ENCODE measurements at places on chromosomes 16 and 17.
A peak's percentile ranks its signal among the peaks of the same experiment; 100 is the strongest.

DNA sequence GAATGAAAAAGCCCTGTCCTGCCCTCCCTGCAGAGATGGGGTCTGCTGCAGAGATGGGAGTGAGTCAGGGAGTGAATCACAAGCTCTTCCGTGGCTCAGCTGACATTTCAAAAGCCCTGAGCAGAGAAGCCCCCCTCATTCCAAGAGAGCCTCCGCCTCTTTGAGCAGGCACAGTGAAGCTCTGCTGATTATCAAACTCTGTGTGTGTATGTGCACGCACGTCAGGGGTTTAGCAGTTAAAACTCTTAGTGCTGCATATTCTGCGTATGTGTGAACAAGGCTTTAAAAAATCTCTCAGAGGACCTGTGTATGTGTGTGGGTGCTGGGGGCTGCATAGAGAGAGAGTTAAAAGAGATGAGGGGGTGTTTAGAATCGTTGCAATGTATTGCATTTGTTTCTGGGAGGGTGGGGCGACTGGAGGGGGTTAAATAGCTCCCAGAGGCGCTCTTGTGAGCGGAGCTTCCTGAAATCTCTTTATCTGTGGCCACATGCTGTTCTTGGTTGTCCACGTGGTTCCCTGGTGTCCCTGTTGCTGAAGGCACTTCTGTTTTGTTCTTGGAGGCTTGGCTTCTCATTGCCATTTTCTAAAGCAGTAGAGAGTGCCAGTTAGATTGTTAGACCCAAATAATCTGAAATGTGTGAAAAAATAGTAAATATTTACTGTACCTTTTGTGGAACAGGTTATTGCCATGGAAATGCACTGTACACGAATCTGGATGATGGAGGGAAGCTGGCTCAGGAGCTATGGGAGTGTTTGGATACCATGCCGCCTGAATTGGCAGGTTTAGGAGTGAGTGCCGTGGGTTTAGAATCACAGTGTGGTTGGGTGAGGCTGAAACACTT, 116.6 kb downstream of the PRKCB start:
- no peak for DNase-seq

DNA sequence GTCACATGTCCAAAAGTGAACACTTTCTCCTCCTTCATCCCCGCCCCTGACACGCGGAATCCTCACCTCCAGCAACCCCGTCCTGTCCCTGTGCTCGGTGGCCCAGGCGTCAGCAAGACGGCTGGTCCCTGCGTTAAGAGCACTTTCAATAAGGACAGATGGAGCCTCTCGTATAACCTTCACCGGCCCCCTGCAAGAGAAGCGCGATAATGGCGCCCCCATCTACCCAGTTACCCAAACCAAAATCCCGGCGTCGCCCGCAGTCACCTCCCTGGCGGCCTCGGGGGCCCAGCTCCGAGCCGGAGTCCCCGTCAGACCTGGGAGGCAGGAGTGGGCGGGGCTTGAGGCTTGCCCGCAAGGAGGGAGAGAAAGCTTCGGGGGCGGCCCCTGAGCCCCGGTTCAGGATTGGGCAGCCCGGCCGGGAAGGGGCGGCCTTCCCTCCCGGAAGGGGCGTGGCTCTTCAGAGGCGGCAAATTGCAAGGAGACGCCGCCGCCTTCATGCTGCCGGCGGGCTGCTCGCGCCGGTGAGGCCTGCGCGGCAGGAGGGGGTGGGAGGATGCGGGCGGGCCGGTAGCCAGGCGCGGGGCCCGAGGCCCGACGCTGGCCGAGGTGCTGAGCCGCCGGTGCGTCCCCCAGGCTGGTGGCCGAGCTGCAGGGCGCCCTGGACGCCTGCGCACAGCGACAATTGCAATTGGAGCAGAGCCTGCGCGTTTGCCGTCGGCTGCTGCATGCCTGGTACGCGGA, at the start of gene TEDC2:
TEDC2 (plus strand) TSS at position 463 of the 744 bp plus-strand sequence; CDS start at position 499, 36 bp downstream.
- peak; percentile 92 for DNase-seq

- DNase-seq, result no peak
Observed at GRCh38 chr16:876523-877241, 76.1 kb upstream of the GNG13 start.

DNA sequence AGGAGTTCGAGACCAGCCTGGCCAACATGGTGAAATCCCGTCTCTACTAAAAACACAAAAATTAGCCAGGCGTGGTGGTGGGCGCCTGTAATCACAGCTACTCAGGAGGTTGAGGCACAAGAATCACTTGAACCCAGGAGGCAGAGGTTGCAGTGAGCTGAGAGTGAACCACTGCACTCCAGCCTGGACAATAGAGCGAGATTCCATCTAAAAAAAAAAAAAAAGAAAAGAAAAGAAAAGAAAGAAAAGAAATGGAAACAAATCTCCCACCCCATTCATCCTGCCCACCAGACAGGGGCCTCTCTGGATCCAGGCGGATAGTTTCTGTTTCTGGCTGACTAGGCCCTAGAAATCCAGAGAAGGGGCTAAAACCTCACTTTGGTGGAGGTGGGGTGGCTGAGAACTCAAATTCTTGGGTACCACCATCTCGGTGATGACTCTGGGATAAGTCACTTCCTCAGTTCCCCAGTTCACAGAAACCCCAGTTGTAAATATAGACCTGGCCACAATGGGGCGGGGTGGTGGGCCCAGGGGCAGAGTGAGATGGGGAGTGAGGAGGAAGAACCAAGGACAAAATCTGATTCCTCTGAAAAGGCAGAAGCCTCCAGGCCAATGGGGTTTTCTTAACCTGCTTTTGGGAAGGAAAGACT, 22.2 kb downstream of the SOCS1 start:
- DNase-seq, result peak; percentile 32

- no peak for DNase-seq
Observed at GRCh38 chr16:17567455-17567854, 96.7 kb upstream of the XYLT1 start.

GRCh38 chr17:4446326-4447071, 12.8 kb downstream of the SPNS3 start:
- no peak for DNase-seq

DNA sequence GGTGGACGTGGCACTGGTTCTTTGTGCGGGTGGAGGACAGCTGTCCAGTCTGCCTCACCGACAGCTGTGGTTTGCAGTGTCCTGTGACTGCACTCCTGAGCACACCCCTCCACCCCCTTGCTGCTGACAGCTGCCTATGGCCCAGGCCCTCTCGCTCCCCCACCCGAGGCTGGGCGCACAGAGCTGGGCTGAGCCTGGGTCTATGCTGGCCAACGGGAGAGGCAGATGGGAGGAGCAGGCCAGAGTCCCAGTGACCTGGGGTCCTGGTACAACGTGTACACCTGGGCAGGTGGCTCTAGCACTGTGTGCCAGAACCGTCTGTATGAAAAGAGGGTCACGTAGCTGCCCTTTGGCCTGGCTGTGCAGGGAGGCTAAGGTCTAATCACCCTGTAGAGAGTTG, 30.5 kb downstream of the BAIAP2 start:
- no peak for DNase-seq

DNA sequence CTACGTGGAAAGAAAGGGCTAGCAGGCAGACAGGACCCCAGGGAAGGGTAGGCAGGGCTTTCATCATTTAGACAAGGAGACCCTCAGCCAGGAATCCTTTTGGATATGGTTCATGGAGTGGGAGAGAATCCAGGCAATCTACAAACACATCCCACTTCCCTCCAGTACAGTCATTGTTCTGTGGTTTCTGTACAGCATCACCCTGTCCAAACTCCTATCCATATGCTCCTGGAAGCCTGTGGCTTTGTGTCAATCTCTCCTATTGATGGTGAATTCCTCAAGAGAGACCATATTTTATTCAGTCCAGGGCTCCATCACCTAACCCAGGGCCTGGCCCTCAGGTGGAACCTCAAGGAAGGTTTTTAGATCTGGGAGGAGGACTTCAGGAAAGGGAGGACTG, 99.2 kb downstream of the SPACA3 start:
- no peak for DNase-seq

DNA sequence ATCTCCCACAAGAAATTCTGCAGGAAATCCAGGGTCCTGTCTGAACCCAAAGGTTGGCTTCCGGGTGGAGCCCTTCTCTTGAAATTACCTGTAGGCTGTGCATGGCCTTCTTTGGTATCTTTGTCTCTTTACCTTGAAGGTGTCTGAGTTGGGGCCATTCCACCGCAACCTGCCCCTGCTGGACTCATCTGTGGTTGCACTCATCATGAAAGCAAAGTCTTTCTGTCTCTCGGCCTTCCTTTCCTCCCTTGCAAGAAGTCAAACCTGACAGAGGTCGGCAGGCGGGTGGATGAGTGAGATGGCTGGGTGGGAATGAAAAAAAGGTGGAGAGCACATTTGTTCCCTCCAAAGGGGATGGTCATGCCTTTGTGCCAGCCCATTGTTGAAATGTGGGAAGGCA, 25.1 kb downstream of the SALL1 start:
- DNase-seq, result no peak

- no peak for DNase-seq
Observed at GRCh38 chr17:35807371-35808144, 1.7 kb upstream of the TAF15 start.

DNA sequence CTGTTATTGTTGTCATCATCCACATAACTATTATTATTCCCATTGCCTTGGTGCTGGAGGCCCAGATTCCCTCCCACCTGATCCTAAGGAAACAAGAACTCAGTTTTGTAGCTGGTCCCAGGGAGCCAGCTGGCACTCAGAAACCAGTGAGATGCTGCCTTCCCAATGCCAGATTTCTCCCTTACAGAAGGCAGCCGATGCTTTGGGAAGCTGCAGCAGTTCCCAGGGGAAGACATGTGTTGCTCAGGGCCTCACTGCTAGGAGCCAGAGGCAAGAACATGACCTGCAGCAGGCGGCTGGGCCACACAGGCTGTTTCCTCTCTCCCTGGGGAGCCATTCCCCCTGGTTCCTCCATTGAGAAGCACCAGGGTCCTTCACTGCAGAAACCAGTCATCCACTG, 59.9 kb upstream of the GRIN2A start:
- no peak for DNase-seq

- no peak for DNase-seq
Observed at GRCh38 chr17:55166506-55166905, 98.3 kb upstream of the HLF start.

GRCh38 chr17:67818110-67819002, 6.9 kb upstream of the BPTF start:
- peak; percentile 47 for DNase-seq

GRCh38 chr16:90083139-90083538, 6.0 kb upstream of the PRDM7 start:
- DNase-seq, result no peak

GRCh38 chr17:49106321-49107210, 26.0 kb upstream of the B4GALNT2 start:
- DNase-seq, result no peak

GRCh38 chr17:81428516-81428915, 33.3 kb downstream of the BAHCC1 start:
- no peak for DNase-seq

- no peak for DNase-seq
Observed at GRCh38 chr17:1147664-1148063, 32.1 kb downstream of the ABR start.

DNA sequence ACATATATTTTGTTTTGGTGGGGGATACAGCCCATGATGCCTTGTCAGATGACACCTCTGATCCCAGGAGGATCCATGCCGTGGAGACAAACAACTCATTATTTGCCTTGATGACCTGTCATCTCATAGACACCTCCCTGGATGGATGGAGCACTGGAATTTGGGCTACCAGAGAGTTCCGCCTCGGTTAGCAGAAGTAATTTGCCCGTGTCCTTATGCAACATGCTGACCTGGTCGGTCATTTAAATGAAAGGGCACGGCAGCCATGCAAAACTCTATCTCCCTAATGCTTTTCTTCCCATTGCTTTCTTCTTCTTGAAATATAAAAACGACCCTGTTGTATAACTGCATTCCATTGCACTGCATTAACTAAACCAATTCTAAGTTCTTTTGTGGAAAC, 145.3 kb downstream of the GRIN2A start:
- DNase-seq, result no peak

- no peak for DNase-seq
Observed at GRCh38 chr16:21150375-21151001, at the start of gene DNAH3. TSS of gene DNAH3 (minus strand) at chr16:21150846. CDS start at chr16:21150319, 527 bp downstream.

DNA sequence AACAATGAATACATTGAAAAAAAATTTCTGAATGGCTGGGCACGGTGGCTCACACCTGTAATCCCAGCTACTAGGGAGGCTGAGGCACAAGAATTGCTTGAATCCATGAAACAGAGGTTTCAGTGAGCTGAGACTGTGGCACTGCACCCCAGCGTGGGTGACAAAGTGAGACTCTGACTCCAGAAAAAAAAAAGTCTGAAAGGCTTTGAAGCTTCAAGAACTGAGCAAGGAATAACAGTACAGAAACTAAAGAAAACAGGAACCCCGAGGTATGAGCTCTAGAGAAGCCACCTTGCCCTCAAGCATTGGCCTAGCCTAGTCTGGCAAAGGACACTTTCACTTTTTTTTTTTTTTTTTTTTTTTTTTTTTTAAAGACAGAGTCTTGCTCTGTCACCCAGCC, 45.0 kb downstream of the TEX2 start:
- peak; percentile 73 for DNase-seq

DNA sequence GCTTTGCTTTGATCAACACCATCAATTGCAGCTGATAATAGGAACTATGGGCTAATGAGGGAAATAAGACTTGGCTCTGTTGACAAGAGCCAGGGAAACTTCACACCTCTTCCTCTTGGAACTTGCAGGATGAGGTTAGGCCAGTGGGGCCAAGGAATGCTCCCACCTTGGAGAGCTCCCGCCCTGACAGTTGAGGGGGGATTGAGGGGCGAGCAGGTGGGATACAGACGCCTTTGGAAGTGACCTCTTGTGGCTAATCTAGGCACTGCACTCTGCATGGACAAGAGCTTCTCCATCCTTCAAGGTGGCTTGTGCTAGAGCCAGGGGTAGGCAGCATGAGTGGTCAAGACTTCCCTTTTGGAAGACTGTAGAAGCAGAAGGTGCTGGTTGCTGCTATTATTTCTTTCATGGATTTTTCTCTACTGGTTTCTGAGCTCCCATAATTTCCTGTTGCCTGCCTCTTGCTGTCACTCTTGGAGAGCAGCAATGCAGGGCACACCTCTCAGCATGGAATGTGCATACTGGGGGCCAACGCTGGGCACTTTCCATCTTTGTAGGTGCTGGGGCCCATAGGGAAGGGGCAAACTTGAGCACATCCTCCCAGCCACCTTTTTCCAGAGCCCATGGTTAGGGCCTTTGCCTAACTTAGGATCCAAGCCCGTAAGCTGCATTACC, 2.3 kb upstream of the PHF12 start:
- peak; percentile 40 for DNase-seq

DNA sequence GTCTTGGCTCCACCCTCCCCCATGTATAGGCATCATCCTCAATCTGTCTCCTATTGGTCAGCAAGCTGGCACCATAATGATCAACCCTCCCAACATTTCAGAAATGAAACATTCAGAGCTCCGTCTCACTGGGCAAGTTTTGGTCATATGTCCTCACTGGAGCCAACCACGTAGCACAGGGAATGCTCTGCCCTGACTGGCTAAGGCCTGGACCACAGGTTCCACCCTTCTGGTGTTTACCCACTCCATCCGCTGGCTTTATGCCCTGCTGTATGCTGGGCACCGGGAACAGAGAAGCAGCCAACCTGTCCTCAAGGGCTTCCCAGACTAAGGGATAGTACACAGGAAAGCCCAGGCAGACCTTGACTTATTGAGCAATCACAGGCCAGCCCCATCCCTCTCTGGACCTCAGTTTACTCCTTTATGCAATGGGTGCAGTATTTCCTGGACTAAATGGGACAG, 20.5 kb downstream of the MYO15A start:
- no peak for DNase-seq
